Activated CD4-positive, alpha-beta memory T cell treated with anti-CD3 and anti-CD28 coated beads, Interleukin-2, amount 10 ng/mL, durations not matched to agents 7 days and 5 days (primary cell): ENCODE measurements at places on chromosomes 11 and 22. TPM values are rescaled to one million over a fixed set of nuclear protein-coding genes. Genes with fewer than 3 reads are reported as not detected.
A peak's percentile ranks its signal among the peaks of the same experiment; 100 is the strongest.

DNA sequence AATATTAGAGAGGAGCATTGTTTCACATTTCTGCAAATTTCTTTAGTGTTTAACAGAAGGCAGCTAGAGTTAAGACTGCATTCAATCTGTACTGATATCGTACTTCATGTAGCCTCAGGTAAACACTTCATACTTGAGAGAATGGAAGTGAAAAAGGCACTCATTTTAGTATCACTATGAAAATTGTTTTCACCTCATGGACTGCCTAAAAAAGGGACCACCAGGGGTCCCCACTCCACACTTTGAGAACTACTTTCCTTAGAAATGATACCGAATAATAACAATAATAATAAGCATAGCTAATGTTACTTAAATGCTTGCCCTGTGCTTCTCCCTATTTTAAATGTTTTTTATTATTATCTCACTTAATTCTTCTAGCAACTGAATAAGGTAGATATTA lies 95.1 kb downstream of the BLID start:
- DNase-seq, result no peak

The RIC3 gene
- total RNA-seq, result 4.8 TPM

- no peak for DNase-seq
Observed at GRCh38 chr11:118277312-118277711, 13.2 kb upstream of the MPZL2 start.

DNA sequence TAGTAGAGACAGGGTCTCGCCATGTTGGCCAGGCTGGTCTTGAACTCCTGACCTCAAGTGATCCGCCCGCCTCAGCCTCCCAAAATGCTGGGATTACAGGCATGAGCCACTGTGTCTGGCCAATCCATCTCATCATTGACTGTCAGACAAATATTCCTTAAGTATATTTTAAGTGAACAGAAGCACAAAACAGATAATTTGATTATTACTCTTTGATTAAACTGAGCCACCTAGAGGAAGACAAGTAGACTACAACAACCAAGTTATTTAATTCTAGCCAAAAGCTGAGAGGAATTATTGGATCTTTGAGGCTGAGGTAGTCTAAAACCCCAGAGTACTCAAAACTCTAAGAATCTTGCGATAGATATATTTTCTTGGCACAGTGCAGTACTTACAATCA lies 1.2 kb downstream of the ACRV1 start:
- DNase-seq, result no peak

The SMTNL1 gene
- not detected for total RNA-seq

DNA sequence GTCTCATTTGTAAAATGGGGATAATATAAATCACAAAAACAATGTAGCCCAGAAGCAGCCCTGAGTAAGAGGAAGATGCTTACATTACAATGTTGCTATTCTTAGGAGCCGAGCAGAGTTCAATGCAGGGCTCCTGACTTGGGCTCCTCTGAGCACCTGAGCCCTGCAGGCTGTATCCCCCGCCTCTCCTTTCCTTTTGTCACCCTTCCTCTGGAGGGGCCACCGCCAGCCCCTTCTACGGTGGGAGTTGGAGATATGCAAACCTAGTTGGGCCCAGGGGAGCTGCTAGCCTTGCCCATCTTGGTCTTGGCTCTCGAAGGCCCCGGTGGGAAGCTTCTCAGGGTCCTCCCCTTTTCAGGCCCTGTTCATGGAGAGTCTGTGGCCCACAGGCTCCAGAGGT lies 8.4 kb upstream of the CSNK1E start:
- DNase-seq, result no peak

GRCh38 chr22:30541961-30542810 lies 4.4 kb downstream of the SEC14L6 start:
- DNase-seq, result no peak

The TIRAP gene
- 14.2 TPM for total RNA-seq

- DNase-seq, result no peak
Observed at GRCh38 chr22:29877620-29878019, 5.4 kb upstream of the MTMR3 start.

DNA sequence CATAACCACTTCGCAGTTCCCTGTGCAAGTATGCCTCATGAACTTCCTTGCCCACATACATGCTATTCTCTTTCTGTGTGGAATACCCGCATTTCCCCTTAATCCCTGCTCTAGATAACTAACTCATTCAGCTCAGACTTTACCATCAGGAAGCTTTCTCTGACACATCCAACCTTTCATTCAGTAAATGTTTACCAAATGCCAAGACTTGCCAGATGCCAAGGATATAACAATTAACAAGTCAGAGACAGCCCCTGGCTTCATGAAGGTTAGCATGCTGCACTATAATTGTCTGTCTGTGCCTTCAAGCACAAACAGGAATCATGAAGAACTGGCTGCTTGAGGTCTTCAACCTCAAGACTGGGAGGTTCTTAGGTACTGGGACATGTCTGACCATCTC lies 71.2 kb upstream of the GDPD4 start:
- DNase-seq, result no peak

The SLC43A3 gene
- total RNA-seq, result 94.5 TPM

The MS4A6A gene
- total RNA-seq, result not detected

The GNG3 gene
- not detected for total RNA-seq

GRCh38 chr11:17352950-17353820 lies 1.6 kb downstream of the NCR3LG1 start:
- peak; percentile 44 for DNase-seq

DNA sequence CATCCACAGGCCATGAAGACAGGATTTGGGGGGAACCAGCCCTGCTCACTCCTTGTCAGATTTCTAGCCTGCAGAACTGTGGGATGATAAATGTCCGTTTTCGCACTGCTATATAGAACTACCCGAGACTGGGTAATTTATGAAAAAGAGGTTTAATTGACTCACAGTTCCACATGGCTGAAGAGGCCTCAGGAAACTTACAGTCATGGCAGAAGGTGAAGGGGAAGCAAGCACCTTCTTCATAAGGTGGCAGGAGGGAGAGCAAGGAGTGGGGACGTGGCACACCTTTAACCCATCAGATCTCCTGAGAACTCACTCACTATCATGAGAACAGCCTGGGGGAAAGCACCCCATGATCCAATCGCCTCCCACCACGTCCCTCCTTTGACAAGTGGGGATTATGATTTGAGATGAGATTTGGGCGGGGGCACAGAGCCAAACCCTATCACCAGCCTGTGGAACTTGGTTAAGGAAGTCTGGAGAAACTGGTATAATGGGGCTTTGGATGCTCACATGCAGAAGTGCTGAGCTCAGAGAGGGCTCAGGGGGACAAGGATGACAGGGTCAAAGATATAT lies 50.7 kb downstream of the MYEOV start:
- peak; percentile 3 for DNase-seq

The SPDYC gene
- not detected for total RNA-seq

The TEX54 gene
- not detected for total RNA-seq

DNA sequence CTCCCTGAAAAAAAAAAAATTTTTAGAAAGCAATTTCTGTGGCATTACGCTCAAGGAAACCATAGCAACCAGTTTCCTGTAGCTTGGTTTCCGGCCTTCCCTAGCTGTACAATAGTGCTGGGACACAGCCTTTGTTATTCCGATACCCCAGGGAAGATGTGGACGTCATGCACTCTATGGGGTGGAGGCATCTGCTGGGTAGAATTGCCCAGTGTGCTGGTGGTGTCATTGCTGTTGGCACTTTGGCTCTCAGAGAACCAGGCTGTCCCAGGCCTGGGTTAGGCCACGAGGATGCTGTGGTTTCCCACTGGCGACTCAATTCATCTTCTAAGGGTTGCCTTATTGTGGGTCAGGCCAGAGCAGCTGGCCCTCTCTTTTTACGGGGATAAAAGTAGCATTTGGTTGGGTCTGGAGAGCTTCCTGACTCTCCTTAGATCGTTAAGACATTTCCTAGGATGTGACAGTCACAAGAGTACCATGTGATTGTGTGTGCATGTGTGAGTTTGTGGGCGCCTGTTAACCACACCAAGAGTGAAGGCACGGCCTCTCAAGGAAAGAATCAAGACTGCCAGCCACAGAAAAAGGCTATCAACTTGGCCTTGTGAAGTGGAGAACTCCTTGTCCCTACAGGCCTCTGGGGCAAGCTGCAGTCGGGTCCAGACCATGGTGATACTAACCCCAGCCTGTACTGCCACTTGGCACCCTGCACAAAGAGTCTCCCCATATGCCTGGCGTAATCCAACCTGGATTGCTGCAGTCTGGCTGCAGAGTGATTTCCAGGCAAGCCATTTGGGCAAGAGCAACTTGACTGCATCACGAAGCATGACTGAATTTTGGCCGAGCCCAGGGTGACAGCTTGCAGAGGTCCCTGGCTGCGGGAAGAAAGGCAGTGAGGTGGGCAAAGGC lies 35.9 kb upstream of the NAV2 start:
- no peak for DNase-seq

DNA sequence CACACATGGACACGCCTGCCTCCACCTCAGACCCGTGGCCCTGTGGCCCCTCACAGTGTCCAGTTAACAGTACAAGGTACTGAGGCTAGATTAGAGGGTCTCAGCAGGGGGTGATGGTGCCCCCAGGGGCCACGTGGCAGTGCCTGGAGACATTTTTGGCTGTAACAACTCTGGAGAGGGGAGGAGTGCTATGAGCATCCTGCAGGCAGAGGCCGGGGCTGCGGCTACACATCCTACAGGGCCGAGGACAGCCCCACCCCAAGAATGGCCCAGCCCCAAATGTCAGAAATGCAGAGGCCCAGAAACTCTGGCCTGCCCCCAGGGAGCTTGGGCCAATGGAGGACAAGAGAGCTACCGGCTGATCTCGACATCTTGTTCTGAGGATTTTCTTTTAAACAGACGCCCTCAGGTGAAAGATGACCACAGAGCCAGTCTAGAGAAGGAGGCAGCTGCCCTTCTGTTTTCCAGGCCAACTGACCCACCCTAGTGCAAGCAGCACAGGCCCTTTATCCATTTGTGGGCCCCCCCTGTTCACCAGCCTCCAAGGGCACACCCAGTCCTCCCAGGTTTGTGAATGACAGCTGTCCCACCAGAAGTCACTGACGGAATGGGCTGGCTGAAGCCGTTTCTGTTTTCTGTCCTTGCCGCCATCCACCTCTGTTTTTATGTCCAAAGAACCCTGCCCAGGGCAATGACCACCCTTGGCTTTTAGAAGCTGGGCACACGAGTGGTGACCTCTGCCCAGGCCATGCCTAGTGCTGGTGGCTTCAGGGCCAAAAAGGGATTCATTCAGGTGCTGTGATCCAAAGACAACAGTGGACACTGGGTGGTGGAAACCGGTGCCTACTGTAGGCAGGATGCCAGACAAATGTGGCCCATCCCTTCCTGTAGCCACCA lies 85.2 kb upstream of the LINC01488 start:
- DNase-seq, result no peak

- DNase-seq, result no peak
Observed at GRCh38 chr22:45903355-45904135, 73.4 kb downstream of the WNT7B start.

DNA sequence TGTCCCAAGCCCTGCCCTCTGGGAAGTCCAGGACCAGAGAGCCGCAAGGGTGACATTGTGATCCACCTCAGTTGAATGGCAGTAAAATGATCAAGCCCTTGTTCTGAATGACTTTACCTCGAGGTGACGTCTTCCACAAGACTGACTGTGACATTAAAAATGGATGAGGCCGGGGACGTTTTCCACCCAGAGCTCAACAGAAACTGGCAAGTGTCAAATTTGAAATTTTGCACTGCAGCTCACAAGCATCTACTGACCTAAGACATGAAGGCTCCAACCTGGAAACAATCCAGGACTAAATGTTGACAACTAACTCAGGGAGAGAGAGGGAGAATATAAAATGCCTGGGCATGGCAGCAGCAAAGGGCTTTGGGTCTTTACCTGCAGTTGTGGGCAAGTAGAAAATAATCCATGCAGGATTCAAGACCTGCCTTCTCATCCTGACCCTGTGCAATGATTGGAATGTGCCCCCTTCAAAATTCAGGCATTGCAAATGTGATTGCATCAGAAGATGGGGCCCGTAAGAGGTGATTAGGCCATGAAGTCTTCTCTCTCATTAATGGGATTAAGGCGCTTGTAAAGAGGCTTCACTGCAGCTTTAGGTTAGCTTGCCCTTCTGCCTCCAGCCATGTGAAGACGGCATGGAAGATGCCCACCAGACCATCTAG lies 33.6 kb upstream of the CLMP start:
- no peak for DNase-seq
